ENCODE measurements at places on chromosomes 1 and 21. TPM values are rescaled to one million over a fixed set of nuclear protein-coding genes. Genes with fewer than 3 reads are reported as not detected.

- H3K4me1 ChIP-seq: no peaks in the 10 kb centered on the region
- H3K27ac ChIP-seq: peak overlapping the region; percentile 31
- no peak for DNase-seq
- H3K4me3 ChIP-seq: no peak overlapping the region
These were observed 301.4 kb upstream of the ADAMTS5 start for GRCh38 chr21:27268290-27268689.

The CDCA8 gene
- 65.8 TPM for total RNA-seq

DNA sequence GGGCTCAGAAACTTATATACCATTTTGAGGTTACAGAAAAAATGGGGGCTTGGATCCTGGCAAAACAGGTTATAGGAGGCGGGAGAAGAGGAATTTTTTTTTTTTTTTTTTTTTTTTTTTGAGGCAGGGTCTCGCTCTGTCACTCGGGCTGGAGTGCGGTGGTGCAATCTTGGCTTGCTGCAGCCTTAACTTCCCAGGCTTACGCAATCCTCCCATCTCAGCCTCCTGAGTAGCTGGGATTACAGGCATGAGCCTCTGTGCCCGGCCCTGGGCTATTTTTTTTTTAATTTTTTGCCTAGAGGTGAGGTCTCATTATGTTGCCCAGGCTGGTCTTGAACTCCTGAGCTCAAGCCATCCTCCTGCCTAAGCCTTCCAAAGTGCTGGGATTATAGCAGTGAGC lies 24.7 kb downstream of the MROH7 start:
- no peak overlapping the region for H3K27ac ChIP-seq
- no peaks in the 10 kb centered on the region for H3K36me3 ChIP-seq
- H3K4me1 ChIP-seq: no peaks in the 10 kb centered on the region
- DNase-seq: no peak

- H3K4me3 ChIP-seq: no peak overlapping the region
- H3K27me3 ChIP-seq: no peaks in the 10 kb centered on the region
- no peaks in the 10 kb centered on the region for H3K36me3 ChIP-seq
- H3K27ac ChIP-seq: no peak overlapping the region
- H3K4me1 ChIP-seq: no peaks in the 10 kb centered on the region
- DNase-seq: no peak
These were observed 103.2 kb downstream of the TBX15 start for GRCh38 chr1:118884946-118885345.

DNA sequence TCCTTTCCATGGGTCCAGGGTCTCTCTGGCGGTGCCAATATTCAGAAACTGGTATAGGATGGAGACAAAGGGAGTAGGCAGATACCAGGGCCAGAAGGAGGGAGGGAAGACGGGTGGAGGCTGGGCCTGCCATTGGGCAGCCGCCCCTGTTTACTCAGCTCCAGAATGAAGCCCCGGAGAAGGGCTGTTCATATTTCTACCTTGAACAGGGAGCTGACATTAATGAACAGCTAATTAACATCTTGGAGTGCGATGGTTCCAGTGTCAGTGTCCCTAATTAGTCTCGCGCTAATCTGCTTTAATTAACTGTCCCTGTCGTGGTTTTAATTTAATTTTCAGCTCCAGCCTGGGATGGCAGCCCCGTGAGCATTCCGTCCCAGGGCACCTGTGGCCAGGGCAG lies 113.8 kb downstream of the EPHB2 start:
- no peak overlapping the region for H3K4me3 ChIP-seq
- H3K36me3 ChIP-seq: no peaks in the 10 kb centered on the region
- no peaks in the 10 kb centered on the region for H3K4me1 ChIP-seq
- H3K27ac ChIP-seq: no peak overlapping the region
- H3K27me3 ChIP-seq: no peaks in the 10 kb centered on the region

GRCh38 chr1:108893141-108893530 lies 16.4 kb downstream of the GPSM2 start:
- H3K27me3 ChIP-seq: peaks cover 5% of the 10 kb centered on the region
- no peaks in the 10 kb centered on the region for H3K36me3 ChIP-seq
- no peak overlapping the region for H3K4me3 ChIP-seq
- no peak for DNase-seq
- H3K27ac ChIP-seq: no peak overlapping the region

GRCh38 chr1:153956997-153957715 lies 1.3 kb downstream of the CRTC2 start:
- peaks cover 56% of the 10 kb centered on the region for H3K4me1 ChIP-seq
- H3K27me3 ChIP-seq: no peaks in the 10 kb centered on the region
- H3K36me3 ChIP-seq: peaks cover 14% of the 10 kb centered on the region
- peak overlapping the region; percentile 93 for H3K27ac ChIP-seq

DNA sequence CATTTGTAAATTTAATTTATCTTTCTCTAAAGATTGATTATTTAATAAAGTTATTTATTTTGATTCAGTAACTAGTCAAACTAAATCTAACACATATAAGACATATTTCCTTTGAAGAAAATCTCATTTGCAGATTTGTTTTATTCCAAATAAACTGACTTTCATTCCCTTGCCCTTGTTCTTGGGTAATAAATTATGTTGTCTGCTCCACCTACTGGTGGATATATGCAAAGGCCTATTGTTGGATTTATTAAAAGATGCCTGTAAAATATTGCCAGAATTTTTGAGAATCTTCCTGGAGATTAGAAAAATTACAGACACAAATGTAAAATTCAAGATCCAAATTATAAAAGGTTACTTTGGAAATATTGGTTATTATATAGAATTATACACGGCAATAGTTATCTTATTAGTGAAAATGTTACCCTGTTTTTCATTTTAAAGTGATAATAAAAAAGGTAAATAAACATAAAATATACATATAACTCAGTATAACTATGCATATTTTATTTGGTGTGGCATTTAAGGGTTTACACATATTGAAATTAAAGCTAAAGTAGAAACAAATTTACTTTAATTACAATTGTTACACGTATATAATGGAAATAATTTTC lies 116.1 kb downstream of the SPATA17 start:
- H3K27ac ChIP-seq: no peak overlapping the region
- DNase-seq: no peak
- no peak overlapping the region for H3K4me3 ChIP-seq

- no peak overlapping the region for H3K4me3 ChIP-seq
- peaks cover 10% of the 10 kb centered on the region for H3K36me3 ChIP-seq
- no peak overlapping the region for H3K27ac ChIP-seq
These were observed 393.8 kb upstream of the POU3F1 start for GRCh38 chr1:38440402-38440801.

The TMEM82 gene
- 0.49 TPM for total RNA-seq

DNA sequence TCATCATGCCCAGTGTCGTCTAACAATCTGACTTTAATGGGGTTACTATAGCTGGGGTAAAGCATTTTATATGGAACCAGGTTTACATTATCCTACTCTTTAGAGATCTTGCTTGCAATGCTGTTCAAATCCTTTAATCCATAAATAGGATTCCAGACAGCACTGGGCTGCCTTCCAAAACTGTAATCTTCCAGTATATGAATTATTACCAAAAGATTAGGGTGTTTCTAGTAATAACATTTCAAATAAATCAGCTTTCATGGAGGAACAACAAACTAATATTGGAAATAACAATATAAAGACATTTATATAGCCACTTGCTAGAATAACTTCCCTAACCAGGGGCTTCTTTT lies 88.6 kb upstream of the PLXNA2 start:
- no peak for DNase-seq
- no peaks in the 10 kb centered on the region for H3K36me3 ChIP-seq
- peaks cover 63% of the 10 kb centered on the region for H3K27me3 ChIP-seq
- no peak overlapping the region for H3K27ac ChIP-seq
- H3K4me1 ChIP-seq: no peaks in the 10 kb centered on the region

GRCh38 chr1:161994175-161994668 lies 29.4 kb downstream of the OLFML2B start:
- H3K27ac ChIP-seq: no peak overlapping the region
- H3K4me3 ChIP-seq: no peak overlapping the region
- no peak for DNase-seq
- peaks cover 1% of the 10 kb centered on the region for H3K36me3 ChIP-seq
- no peaks in the 10 kb centered on the region for H3K4me1 ChIP-seq

DNA sequence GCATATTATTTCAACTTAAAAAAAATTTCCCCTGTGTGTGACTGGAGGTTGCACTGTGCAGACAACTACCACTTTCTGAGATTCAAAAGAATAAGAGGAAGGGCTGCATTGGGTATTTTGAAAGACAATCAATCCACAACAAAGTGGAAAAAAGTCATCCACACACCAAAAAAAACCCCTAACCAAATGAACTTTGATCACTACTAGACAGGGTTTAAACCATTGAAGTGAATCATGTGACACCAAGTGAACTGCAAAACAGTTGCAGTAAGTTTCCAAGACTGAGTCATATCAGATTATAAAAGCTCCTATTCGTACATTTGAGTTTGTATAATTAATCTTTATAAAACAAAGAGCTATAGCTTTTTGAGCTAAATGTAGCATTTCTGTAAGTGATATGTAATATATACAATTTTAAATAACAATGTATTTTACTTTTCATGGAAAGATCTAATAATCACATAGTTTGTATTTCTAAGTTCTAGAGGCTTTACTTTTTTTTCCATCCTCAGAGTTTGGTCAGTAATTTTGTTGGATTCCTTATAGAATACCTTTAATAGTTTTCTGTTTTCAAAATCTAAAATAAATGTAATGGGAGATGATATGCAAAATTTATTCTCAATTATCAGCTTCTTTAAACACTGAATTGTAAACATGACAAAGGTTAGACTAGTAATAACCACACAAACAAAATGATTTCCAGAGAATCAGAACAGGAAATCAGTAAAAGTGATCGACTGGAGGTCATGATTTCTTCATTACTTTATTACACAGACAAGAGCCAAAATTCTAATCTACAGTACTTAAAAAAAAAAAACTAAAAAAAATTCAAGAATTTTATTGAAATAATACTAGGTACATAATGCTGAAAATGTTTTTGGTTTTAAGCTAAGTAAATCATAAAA lies 50.5 kb upstream of the GFI1 start:
- H3K36me3 ChIP-seq: peaks cover 48% of the 10 kb centered on the region
- H3K27ac ChIP-seq: peak overlapping the region; percentile 98
- peak; percentile 31 for DNase-seq
- peaks cover 97% of the 10 kb centered on the region for H3K4me1 ChIP-seq
- no peaks in the 10 kb centered on the region for H3K27me3 ChIP-seq
- H3K4me3 ChIP-seq: peak overlapping the region; percentile 77

DNA sequence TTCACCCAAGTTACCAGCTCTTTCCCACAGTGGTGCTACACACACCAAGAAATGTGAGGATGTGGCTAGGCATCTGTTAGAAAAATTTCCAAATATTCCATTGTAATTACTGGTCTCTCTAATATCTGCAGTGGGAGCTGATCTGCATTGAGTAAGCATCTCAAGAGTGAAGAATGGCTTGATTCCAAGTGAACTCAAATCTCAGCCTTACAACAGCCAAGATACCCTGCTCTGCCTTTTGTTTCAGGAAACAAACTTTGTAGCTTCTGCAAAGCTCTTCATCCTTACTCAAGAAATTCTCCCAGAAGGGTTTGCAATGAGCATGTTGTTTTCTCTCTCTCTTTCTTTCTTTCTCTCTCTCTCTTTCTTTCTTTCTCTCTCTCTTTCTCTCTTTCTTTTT lies 181.1 kb downstream of the FCRL5 start:
- no peak overlapping the region for H3K27ac ChIP-seq
- no peak for DNase-seq
- no peak overlapping the region for H3K4me3 ChIP-seq
- peaks cover 3% of the 10 kb centered on the region for H3K27me3 ChIP-seq
- no peaks in the 10 kb centered on the region for H3K36me3 ChIP-seq
- no peaks in the 10 kb centered on the region for H3K4me1 ChIP-seq

- no peaks in the 10 kb centered on the region for H3K36me3 ChIP-seq
- peaks cover 14% of the 10 kb centered on the region for H3K27me3 ChIP-seq
- no peak overlapping the region for H3K4me3 ChIP-seq
- peak; percentile 5 for DNase-seq
- peaks cover 26% of the 10 kb centered on the region for H3K4me1 ChIP-seq
- no peak overlapping the region for H3K27ac ChIP-seq
These were observed 5.5 kb downstream of the RCAN1 start for GRCh38 chr21:34609244-34609932.

DNA sequence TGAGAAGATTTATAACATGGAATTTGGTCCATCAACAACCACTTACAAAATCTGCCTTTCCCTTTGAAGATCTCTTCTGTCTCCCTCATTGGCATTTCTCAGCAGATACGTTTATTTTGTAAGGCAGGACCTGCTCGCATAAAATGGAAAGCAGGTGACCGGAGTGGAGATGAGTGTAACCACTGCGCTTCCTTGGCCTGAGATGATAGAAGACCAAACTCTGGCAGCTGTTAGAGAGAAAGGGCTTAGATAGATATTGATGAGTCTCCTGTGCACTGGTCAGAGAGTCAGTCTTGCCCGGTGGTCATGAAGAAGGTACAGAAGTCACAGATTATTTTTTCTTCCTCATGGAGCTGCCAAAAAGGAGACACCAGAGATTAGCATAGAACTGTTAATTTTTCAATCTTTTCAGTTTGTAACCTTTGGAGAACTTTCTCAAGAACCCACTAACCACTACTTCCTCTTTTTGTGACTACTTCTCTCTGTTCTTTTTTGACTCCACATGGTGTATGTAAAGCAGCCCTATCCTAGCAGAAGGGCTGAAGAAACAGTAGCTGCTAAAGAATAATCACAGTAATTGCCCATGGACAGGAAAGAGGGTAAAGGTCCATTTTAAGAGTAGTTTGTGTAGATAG lies 47.6 kb downstream of the FCRL3 start:
- no peak overlapping the region for H3K27ac ChIP-seq
- peaks cover 17% of the 10 kb centered on the region for H3K27me3 ChIP-seq
- DNase-seq: no peak

The KIFAP3 gene
- total RNA-seq: 23.2 TPM

DNA sequence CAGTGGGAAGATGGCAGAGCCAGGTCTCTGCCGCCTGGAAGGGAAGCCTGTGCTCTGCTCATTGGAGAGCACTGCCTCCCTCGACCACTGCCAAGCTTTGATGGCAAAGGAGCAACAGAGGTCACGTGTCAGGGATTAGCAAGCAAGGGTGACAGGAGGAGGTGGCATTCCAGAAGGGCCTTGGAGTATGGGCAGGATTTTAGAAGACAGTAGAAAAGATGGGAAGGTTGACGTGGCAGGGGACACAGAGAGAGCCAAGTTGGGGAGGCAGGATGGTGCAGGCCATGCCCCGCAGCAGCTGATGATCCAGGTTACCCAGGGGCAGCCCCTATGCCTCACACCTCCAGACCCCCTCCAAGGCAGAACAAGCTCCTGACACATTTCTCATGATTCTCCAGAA lies 21.9 kb upstream of the LBR start:
- no peaks in the 10 kb centered on the region for H3K27me3 ChIP-seq
- no peak for DNase-seq
- H3K27ac ChIP-seq: no peak overlapping the region
- H3K4me3 ChIP-seq: no peak overlapping the region
- peaks cover 5% of the 10 kb centered on the region for H3K36me3 ChIP-seq
- H3K4me1 ChIP-seq: peaks cover 61% of the 10 kb centered on the region

All from activated T-cell treated with anti-CD3 and anti-CD28 coated beads, Interleukin-2, amount 50 U/mL, for 72 hours (primary cell).